ENCODE measurements at places on chromosomes 13 and 19.

DNA sequence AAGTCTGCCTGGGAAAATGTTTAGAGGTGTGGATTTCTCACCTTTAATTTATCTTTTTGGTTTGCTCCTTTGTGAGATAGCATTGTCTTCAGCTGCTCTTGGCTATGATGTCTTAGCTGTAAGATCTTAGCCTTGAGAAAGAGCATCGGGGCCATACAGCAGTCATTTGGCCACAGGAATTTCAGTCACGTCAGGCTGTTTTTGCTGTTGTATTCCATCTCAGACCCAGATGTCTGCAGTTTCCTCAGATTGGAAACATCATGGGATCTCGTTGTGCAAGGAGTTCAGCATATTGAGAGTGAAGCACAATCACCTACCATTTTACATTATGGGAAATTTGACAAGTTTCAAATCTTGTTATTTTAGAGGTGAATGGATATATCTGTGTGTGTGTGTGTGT lies 89.3 kb upstream of the C1QTNF9B start:
- DNase-seq = no peak

DNA sequence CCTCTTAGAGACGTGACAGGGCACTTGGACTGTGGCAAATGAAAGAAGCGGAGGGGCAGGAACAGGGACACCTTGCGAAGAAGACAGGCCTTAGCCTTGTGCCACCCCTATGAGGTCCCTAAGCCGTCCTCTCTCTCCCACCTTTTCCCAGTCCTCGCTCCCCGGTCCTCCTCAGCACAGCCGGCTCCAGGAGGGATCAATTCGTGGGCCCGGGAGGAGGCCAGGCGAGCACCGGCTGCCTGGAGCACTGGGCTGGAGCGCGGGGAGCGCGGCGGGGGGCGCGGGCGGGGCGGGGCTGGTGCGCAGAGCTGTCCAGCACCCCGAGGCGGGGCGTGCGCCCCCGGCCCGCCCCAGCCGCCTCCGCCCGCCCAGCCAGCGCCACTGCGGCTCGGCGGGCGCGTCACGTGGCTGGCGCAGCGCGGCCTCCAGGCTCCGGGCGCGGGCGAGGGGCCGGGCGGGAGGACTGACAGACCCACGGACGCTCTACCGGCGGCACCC lies at the start of gene LRP3:
Gene LRP3 (plus strand): TSS at position 466 of the 498 bp plus-strand sequence. CDS start 456 bp downstream, outside the sequence.
- peak; percentile 79 for DNase-seq

DNA sequence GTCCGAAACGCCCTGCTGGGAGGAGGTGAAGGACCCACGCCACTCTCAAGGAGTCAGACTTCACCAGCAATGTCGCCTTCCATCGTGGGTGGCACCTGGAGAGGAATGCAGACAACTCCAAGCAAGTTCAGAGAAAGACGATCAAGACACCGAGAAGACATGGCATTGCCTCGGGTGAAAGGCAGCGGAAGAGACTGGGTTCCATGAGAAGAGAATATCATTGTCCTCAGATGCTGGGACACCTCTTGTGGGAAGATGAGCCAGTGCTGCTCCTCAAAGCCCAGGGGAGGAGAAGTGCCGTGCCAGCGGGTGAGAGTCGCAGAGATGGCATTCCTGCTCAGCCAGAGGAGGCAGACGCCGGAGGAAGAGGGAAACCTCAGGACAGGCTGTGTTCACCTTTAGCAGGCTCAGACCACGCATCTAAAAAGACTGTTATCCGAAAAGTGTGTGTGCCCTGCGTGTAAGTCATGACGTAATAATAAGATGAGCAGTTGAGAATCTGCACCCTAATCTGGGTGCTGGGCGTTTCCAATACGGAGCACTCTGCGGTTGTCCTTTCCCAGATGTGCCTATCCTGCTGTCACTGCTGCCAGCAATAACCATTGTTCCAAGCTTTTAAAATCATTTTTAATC lies 144.6 kb upstream of the SPACA7 start:
- peak; percentile 36 for DNase-seq

DNA sequence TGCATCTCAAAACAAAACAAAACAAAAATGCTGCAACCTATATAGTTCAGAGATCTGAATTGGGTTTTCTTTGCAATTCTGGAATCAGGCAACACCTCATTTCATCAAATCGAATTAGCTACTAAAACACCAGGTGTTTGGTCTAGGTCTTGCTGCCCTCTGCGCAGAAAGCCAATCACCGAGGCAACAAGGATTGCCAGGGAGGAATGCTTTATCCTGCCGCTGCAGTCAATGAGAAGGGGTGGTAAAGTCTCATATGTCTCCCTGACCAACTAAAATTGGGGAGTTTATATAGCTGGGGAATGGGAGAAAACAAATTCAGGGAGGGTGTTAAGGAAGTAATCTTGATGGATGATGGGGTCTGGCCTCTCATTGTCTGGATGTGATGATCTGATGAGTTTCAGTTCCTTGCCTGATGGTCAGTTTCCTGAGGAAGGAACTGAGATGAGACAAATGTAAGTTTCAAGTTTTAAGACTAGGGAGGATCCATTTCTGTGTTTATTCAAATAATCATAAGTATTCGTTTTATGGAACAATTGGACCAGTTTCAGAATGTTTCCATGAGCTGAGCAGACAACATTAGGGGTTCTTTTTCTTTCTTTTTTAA lies 5.0 kb upstream of the YJU2 start:
- DNase-seq = no peak

DNA sequence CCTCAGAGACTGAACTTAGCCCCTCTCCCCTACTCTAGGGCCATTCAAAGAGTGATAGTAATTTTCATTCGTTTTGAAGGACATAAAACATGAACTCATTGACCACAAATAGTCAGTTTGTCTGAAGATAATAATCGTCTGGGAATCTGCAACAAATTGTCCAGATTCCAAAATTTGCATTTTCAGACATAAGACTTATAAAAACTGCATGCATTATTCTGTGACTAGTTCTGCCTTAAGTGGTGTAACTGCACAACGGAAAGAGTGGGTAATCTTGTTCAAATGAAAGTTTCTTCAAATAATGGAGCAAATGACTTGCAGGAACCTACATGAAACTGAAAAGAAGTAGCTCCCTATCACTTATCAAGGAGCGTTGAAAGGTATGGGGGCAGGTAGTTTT lies 8.4 kb downstream of the CSNK1A1L start:
- no peak for DNase-seq

- DNase-seq = no peak
Measured at GRCh38 chr13:21385710-21386109, 73.4 kb downstream of the ZDHHC20 start.

DNA sequence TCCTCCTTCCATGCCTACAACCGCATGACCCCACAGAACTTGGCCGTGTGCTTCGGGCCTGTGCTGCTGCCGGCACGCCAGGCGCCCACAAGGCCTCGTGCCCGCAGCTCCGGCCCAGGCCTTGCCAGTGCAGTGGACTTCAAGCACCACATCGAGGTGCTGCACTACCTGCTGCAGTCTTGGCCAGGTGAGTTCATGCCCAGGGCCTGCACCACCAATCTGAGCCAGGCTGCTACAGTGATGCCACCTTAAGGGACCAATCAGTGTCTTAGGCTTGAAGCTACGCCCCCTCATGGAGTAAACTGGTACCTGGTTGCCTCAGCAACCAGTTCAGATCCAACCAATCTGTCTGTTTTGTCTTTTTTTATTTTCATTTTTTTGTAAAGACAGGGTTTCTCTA lies 5.2 kb downstream of the SYDE1 start:
- DNase-seq = no peak

DNA sequence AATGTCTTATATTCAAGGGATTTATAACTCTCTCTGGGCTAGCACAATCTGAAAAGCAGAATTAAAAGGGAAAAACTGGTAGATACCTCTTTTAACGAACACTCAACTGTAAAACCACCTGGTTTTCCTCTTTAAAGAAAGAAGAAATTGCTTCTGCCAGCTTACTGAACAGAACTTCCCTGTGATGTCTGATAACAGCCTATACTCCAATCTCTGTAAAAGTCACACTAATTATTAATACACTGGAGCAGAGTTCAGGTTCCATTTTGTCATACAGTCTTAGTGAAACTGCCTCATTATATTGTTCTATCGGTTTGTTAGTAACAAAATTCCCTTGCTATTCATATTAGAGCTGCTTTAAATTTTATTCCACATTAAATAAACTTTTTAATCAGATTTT lies 251.0 kb upstream of the STARD13 start:
- no peak for DNase-seq

- no peak for DNase-seq
Measured at GRCh38 chr19:1756264-1756663, 3.0 kb downstream of the ONECUT3 start.

DNA sequence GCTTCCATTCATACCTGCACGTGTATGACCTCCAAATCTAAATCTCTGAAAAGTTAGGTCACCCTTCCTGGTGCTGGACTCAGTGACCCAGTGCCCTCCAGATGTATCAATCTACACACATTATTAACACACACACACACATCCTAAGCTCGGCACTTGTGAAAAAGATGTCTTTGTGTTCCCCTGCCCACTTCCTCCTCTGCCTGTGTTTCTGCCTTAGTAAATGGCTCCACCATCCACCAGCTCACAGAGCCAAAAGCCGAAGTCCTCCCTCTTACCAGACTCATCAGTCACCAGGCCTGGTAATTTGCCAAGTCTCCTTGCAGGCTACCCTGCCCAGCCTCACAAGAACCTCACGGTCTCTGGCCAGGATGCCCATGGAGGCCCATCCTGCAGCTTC lies 131.5 kb downstream of the SHISA2 start:
- DNase-seq = no peak

- no peak for DNase-seq
Measured at GRCh38 chr19:48252609-48253008, 3.1 kb downstream of the CARD8 start.

- no peak for DNase-seq
Measured at GRCh38 chr13:65032825-65033224, 2197.3 kb downstream of the PCDH9 start.

- no peak for DNase-seq
Measured at GRCh38 chr13:103859952-103860351, 793.7 kb upstream of the SLC10A2 start.

All from spleen (tissue), 13 donors.